Activated CD8-positive, alpha-beta memory T cell treated with anti-CD3 and anti-CD28 coated beads, Interleukin-2, amount 50 U/mL, for 4 hours (primary cell): ENCODE measurements at places on chromosomes 12 and 14.

- no peak for DNase-seq
Observed at GRCh38 chr12:123229051-123229450, 3.9 kb downstream of the MPHOSPH9 start.

GRCh38 chr12:131103669-131104462, 150.2 kb downstream of the ADGRD1 start:
- peak; percentile 8 for DNase-seq

GRCh38 chr12:25320123-25321006, 69.6 kb upstream of the KRAS start:
- no peak for DNase-seq

DNA sequence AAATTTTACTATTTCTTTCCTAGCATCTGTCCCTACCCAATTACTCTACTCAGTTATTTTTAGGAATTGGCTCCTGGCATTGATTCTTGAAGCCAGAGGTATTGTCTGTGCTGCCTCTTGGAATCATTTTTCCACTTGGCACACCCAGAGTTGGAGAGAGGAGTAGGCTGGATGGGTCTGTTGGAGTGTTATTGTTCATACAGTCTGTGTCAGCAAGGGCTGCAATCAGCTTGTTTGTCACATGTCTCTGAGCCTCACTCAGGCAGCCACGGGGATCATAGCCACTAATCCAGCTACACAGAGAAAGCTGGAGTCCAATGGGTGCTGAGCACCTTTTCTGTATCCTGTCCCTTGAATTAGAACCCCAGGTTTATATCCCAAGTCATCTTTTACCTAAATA, 176.0 kb upstream of the DYRK2 start:
- DNase-seq = no peak

DNA sequence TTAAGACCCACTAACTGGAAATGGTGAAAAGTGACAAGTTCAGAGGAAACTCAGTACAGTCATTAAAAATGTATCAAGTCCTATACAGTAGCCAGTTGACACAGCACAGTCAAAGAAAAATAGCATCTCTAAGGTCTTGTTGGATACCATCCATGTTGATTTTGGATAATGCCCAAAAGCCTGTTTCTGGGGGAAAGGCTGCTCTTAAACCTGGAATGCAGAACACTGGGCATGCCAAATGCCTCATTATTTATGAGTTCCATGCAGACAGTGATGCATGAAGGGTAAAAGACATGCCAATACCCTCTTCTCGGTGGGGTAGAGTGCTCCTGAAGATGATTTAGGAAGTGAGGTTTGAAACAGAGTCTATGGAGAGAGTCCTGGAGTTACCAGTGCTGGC, 29.6 kb downstream of the KCNK13 start:
- DNase-seq = no peak

DNA sequence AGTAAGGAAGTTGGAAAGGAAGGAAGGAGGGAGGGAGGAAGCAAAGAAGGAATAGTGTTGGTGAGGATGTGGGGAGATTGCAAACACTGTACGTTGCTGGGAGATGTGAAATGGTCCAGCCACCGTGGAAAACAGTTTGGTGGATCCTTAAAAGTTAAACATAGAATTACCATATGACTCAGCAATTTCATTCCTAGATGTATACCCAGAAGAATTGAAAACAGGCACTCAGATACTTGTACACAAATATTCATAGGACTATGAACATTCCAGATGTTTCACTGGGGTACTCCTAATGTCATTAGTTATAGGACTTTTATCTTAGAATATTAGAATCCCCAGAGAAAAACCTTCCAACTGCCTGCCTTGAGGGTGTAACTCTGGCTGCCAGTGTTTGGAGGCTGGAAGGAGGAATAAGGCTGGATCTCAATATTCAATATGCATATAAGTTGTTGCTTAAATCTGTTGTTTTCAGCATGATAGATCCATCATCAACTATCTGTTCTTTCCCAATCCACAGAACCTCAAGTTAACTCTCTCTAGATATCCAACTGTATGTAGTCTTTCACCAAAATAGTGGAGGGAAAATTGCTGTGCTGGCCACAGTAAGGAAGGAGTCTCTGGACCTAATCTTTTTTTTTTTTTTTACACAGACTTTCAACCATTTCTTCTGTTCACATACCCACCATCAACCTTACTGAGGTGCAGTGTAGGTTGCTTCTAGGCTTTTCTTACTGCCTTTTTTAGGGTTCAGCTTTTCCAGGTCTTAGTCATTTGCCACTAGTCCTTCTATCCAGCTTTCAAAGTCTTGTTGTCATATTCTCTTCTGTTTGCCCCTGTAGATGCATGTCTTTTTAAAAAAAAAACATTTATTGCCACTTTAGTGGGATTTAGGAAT, 94.5 kb downstream of the DNAI7 start:
- DNase-seq = no peak

DNA sequence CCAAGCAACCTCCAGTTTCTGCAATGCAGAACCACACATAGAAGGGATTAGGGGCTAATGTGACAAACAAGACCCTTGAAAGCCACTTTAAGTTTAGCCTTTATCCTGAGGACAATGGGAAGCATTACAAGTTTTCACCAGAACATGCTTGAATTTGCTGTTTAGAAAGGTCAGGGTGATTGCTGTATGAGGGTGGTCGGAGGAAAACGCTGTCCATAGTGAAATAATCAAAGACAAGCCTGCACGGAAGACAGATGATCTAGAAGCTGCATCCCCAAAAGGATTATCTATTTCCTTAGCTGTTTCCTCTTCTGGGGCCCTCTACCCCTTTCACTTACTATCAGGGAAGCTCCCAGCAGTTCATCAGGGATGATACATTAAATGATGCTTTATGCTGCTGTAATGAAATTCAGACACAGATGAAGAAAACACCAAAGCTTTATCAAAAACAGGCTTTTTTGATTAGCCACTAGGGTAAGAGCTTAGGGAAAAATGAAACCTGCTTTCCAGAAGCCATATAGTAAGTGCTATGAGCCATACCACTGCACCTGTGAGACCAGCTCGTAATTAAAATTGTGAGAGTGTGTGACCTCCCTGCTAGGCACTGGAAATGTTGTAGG, 6.5 kb downstream of the HAL start:
- no peak for DNase-seq

- no peak for DNase-seq
Observed at GRCh38 chr12:98385641-98386040, 129.7 kb upstream of the TMPO start.

- DNase-seq = no peak
Observed at GRCh38 chr12:3564411-3564810, 73.4 kb downstream of the PRMT8 start.

- DNase-seq = no peak
Observed at GRCh38 chr14:50447461-50447860, 50.8 kb upstream of the CDKL1 start.

- no peak for DNase-seq
Observed at GRCh38 chr12:111439657-111440151, 34.0 kb downstream of the SH2B3 start.

- no peak for DNase-seq
Observed at GRCh38 chr12:28506271-28506670, 316.0 kb downstream of the CCDC91 start.
